ENCODE measurements at places on chromosomes 3 and 15.

- DNase-seq = no peak
Measured at GRCh38 chr3:70876154-70876553, 563.7 kb upstream of the MDFIC2 start.

GRCh38 chr3:154121701-154122551 is 736 bp downstream of the ARHGEF26 start:
- no peak for DNase-seq

DNA sequence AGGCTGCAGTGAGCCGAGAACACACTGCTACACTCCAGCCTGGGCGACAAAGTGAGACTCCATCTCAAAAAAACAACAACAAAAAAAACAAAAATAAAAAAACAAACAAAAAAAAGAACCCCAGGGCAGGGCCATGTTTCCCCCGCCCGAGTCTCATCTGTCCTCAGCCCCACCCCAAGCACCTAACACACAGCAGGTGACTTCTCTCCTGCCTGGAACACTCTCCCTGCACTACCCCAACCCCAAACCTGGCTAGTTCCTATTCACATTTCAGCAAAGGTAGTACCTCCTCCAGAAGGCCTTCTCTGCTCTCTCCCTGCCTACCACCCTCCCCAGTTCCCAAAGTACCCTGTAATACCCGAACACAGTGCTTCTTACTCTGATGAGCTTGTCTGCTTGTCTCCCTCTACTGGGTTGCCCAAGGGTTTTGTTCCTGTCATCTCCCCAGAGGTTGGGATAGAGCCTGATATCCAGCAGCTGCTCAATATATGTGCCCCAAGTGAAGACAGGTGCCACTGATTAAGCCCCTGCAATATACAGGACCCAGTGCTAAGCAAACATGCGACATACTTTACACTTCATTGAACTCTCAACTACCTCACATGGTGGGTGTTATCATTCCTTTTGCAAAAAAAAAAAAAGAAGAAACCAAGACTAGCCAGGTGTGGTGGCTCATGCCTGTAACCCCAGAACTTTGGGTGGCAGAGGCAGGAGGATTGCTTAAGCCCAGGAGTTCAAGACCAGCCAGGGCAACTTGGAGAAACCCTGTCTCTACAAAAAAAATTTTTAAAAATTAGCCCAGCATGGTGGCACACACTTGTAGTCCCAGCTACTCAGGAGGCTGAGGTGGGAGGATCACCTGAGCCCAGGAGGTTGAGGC is 103.6 kb downstream of the DAPK2 start:
- peak; percentile 29 for DNase-seq

DNA sequence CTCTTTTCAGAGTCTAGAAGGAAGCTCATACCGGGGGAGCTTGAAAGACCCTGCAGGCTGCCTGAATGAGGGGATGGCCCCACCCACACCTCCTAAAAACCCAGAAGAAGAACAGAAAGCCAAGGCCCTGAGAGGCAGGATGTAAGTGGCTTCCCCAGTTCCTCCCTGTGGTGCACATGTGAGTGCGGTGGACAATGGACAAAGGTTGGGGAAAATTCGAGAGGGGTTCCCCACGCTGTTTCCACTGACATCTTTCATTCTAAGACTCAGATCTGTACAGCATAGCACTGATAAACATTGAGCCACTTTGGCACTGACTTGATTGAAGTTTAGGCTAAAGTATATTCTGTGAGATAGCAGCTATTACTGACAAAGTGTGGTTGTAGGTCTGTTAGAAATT is 79.5 kb upstream of the UMPS start:
- DNase-seq = no peak

- no peak for DNase-seq
Measured at GRCh38 chr15:85036716-85037115, 55.1 kb downstream of the PDE8A start.

DNA sequence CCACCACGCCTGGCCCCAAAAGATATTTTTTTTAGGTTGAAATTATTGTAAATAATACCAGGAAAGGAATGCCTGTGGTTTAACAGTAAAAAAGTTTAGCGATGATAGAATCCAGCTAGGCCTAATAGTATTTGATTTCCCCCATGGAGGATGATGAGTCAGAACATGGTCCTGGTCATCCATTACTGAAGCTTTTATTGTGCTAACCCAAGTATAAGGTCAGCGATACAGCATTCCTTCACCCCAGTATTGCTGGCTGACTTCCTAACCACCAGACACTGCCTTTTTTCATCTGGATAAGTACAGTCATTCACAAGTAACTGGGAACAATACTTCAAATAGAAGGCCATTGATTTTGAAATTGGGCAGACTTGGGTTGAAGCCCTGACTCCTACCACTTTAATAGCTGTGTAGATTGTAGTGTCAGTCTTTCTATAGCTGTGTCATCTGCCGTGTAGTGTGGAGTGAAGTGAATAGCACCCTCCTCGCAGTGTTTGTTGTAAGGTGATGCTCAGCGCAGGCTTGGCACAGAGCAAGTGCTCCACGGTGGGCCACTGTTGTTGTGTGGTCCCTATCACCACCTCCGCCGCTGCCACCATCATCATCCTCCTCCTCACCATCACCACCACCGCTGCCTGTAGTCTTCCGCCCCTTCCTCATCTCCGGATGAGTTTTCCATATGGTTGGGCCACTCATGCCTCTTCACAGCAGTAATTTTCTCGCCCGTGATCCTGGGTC is 436.0 kb upstream of the TPM1 start:
- DNase-seq = no peak

DNA sequence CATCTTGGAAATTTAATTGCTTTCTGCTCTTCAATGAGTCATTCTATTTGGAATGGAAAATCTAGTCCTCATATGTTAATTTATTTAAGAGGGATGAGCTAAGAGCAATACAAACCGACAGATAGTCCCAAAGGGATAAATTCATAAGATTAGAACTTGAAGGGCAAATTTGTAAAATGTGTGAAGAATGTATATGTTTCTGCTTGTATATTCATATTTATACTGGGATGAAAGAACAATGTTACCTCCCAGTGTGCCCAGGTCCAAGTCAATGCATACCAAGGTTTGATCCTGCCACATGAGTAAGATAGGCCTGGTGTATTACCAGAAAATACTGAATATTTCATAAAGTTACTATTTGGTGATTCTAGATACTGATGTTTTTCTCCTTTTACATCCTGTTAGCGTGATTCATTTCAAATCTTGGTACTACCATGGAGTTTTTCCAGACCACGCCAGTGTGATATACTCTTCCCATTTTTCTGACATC is 255.6 kb upstream of the SEMA6D start:
- DNase-seq = no peak

DNA sequence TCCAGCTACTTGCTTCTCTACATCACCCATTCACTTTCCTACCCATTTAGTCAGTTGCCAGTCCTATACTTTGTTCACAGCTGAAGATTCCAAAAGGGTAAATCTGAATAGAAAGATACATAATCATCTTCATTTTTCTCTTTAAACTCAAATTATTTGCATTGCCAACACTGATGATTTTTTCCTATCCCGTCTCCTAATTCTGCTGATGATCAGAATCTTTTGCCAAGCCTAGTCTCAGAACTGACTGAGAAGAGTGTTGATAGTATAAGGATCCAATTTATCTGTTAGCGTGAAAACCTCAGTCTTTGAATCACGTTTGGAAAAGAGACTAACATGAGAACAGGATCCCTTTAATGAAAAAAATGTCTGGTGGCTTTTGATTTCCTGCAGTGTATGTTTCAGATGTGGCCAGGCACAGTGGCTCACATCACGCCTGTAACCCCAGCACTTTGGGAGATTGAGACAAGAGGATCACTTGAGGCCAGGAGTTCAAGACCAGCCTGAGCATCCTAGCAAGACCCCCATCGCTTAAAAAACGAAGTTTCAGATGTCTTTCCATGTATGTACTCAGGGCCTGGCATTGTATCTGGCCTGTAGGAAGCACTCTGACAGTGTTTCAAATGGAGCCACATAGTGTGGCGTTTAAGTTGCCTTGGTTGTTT is 169.4 kb downstream of the KLHL25 start:
- no peak for DNase-seq

DNA sequence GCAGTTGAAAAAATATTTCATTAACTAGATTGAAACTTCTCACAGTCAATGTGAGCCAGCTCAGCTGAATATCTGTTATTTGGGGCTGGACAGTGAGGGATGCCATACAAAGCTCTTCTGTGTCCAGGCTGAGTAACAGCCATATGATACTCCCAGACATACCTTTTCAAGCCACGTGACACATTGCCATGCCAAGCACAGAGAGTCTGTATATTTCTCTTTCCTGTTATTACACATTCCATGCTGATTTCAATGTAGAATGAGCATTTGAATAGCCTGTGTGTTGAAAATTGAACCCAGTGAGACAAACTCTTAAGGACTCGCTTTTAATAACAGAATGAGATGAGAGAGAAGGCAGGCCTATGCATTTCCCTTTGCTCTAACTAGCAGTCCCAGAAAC is 334.7 kb upstream of the RASGRP1 start:
- no peak for DNase-seq

- DNase-seq = no peak
Measured at GRCh38 chr3:114904633-114905032, 242.5 kb downstream of the ZBTB20 start.

GRCh38 chr15:48423896-48424475 is 92.8 kb downstream of the DUT start:
- DNase-seq = no peak

GRCh38 chr15:64127521-64128270 is 23.8 kb upstream of the SNX22 start:
- DNase-seq = no peak

Data from SHP77 (cell line).